Kidney (tissue), 22 donors: ENCODE measurements at places on chromosomes 5 and 9.
A peak's percentile ranks its signal among the peaks of the same experiment; 100 is the strongest.

- DNase-seq: peak; percentile 38
Observed at GRCh38 chr5:135030956-135031812, 2.8 kb downstream of the PITX1 start.

- DNase-seq: no peak
Observed at GRCh38 chr9:69186841-69187611, 12.9 kb downstream of the TJP2 start.

DNA sequence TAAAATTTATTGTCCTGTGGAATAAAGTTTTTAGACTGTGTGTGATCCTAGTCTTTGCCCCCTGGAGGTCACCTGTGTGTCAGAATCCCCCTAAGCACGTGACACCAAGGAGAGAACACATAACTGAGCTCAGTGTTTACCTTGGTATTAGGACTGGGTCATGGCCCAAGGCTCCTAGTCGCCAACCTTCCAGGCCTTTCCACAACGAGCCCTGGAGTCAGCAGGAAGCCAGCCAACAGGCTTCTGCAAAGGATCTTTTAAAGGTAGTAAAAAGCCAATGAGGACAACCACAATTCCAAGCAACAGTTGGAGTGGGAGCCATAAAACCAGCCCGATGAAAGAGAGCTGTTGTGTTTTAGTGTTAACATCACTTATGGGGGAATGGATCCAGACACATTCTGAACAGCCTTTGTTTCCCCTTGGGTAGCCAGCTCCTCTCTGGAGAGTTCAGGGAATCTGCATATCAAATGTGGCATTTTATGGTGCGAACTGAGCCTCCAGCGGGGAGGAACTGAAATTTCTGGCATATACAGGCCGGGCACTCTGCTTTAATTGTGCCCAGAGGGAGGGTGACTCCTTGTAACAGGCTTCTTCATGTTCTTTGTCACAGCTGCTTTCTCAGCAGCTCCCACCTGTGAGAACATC, 239.9 kb downstream of the FSTL4 start:
- DNase-seq: no peak

GRCh38 chr5:147427521-147428401, 82.1 kb downstream of the DPYSL3 start:
- DNase-seq: no peak

DNA sequence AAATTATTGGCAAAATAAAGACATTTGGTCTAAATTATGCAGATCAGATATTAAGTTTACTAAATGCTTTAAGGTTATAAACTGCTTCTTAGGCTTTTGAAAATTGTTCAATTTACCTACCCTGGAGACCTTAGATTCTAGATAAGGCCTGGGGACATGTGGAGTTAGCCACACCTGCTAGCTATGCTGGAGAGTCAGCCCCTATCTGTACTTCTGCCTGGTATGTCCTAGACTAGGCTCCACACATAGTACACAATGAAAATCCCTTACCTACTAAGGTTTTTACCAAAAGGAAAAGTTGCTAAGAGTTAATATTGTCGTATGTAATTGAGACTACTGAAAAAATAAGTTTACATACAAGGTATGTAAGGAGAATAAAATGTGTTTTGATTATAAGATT, 49.8 kb upstream of the DMAC1 start:
- DNase-seq: no peak

DNA sequence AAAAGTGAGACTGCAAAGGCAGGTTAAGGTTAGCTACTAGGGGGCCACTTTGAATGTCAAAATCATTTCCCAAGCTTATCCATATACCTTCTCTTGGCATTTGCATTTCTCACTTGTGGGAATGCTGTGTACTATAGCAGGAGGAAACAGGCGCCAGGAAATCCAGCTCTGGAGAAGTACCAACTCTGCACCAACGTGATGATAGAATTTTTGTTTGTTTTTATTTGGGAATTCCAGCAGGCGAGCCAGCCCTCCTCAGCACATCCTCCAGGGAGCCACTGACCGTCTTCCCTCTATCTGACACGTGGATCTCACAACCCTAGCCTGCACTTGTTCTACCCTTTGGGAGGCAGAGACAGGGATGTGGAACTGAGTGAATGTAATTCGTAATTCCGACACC, 318.0 kb downstream of the ACTL7B start:
- DNase-seq: no peak
